ENCODE measurements at places on chromosomes 6 and 20.

DNA sequence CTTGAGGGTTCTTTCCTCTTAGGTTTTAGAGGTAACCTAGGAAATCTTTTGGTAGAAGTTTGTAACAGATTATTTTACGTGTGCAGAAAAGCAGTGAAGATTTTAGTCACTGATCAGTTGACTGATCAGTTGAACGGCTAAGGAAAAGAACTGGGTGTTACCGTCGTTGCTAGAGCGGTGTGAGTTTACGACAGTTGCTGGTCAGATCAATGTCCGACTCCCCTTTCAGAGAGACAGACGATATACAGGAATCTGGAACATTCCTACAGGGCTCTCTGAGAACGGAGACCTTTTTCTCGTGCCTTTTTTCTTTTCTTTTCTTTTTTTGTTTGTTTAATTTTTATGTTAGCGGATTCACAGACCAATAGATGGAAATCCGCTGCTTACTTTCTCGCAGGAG is 132.1 kb upstream of the ZNF184 start:
- peak; percentile 50 for DNase-seq

GRCh38 chr20:44151621-44152416 is 35.2 kb downstream of the JPH2 start:
- DNase-seq, result no peak

DNA sequence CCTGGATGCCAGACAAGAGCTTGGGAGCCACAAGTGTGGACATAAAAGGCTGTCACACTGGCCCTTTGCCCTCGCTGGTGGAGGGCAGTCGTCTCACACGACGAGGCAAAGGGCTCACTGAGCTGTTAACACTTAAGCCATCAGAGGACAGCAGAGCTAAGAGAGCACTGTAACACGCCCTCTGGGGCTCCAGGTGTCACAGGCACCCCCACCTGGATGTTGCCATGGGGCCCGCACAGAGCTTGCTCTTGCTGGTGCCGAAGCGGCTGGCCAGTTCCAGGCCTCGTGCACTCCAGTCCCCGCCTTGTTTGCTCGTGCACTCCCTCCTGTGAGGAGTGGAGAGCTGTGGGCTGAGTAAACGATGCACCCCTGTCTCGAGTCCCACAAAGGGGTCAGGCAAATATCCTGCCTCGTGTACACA is 37.4 kb downstream of the SLC35D3 start:
- DNase-seq, result no peak

DNA sequence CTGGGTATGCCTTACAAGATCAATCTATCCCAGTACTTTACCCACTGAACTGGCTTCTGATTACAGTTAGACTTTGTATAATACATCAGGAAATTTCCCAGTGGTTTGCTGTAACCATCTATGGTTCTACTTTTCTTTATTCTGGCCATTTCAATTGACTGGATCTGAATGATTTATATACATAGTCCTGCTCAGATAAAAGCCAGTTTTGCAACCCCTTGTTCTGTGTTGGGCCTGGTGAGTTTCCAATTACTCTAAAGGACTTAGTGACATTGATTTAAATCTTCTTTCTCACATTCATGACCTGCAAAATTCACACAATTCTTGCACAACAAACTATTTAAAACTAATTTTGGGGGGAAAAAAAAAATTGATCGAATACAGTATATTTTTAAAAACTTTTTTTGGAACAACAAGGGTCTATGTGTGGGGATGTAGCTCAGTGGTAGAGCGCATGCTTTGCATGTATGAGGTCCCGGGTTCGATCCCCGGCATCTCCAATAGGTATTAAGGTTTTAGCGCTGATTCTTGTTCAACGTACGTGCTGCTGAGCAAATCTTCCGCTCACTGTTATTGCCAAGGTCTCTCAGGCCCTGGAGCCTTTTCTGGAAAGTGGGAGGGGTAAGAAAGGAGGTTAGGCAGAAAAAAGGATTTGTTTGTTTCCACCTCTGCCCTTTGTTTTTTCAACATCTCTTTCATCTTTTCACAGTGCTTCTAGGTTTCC is 117.5 kb downstream of the GPX5 start:
- peak; percentile 29 for DNase-seq

GRCh38 chr6:110933912-110934311 is 24.6 kb upstream of the GTF3C6 start:
- DNase-seq, result no peak

DNA sequence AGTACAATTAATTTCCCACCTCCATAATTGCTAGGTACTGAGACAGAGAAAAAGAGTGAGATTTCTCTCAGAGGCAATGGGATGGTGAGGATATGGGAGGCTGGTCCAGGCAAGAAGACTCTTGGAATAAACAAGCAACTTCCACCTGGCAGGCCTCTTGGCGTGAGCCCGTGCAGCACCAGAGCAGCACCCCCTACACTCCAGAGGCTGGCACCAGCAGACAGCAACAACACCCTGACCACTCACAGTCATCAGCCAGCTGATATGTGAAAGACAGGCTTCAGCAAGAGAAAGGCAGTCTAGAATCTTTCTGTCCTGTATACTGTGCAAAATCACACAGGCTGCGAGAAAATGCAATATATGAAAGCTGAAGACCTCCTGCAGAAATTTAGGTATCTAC is 59.7 kb downstream of the KIF13A start:
- no peak for DNase-seq

- DNase-seq, result no peak
These were observed 233.7 kb upstream of the ARID1B start for GRCh38 chr6:156543431-156543830.

DNA sequence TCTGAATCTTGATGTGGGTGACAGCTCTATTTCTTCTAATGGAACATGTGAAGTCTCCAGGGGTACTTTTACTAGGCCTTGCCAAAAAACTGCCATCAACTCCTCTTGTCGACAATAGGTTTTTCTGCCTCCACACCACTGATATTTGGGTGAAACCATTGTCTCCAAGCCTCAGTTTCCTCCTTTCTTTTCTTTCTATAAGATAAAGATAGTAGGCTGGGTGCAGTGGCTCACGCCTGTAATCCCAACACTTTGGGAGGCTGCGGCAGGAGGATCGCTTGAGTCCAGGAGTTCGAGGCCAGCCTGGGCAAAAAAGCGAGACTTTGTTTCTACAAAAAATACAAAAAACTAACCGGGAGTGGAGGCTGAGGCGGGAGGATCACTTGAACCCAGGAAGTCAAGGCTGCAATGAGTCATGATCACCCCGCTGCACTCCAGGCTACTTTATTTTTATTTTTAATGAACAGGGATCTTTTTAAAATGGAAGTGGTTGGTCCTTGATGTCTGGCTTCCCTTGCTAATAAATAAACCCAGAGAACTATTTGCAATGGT is 159.9 kb upstream of the TNFAIP3 start:
- no peak for DNase-seq

DNA sequence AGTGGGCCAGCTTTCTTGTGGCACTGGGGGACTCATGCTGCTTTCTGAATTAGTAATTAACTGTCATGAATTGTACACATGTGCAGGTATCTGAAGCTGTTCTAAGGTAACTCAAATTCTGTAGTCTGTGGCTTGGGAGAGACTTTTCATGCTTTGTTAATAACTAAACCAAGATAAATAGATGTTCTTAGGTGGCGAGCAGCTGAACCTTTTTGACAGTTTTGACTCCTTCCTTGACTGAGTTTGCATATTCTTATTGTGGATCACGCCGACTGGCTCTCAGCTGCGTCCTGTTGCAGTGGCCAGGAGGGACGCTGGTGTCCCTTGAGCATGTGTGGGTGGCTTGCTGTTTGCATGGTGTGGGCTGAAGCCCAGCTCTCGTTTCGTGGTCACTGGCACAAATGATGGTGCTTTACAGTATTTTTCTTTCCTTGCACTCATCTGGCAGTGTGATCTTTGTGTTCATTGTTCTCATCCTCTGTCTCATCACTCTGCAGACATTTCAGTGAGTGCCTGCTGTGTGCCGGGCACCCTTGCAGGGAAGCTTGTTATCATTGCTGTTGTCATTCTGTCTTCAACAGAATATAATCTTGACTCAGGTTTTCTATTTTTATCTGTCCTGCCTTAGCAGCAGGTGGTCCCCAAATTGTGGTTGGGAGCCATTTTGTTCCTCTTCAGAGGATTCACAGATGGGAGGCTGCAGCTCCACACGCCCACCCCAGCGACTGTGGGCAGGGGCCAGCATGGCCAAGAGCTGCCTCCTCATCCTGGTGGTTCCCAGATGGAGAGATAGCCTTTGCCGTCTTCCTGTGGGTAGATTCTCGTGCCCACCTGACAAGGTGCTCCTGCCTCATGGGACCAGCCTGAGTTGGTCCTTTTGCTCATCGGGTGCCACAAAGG is 39.6 kb downstream of the DUSP22 start:
- DNase-seq, result no peak

GRCh38 chr6:25359191-25359861 is 80.2 kb downstream of the CARMIL1 start:
- peak; percentile 65 for DNase-seq

DNA sequence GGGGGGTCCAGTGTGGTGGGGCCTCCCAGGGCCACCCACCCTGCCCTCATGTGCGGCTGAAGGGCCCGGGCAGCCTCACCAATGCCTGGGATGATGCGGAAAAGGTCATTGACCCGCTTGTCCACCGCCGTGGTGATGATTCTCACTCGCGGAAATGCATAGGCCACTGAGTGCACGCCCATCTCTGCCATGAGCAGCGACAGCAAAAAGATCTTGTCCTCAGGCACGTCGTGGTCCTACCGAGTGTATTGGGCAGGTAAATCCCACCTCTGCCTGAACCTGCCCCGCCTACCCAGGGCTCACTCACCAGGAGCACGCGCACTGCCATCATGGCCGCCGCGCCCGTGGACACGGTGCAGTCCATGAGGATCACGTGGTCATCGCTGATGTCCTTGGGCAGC is 16.1 kb downstream of the UCKL1 start:
- DNase-seq, result no peak

GRCh38 chr6:99458319-99458718 is 33.2 kb upstream of the PNISR start:
- peak; percentile 48 for DNase-seq

DNA sequence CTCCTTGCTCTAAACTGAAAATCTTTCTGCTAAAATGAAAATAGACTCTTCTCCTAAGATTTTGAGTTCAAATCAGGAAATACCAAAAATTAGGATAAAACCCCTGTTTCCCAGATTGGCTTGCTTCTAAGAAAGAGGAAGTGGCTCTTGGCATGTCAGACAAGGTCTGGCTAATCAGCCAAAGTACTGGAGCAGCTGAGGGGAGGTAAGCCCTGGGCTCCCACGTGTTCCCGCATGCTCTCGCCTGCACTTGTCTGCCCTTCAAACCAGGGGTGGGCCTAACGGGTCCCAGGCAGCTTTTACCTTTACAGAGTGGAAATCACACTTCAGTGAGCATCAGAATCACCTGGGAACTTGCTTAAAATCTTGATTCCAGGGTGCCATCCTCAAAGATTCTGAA is 43.2 kb upstream of the GABRR1 start:
- DNase-seq, result no peak

DNA sequence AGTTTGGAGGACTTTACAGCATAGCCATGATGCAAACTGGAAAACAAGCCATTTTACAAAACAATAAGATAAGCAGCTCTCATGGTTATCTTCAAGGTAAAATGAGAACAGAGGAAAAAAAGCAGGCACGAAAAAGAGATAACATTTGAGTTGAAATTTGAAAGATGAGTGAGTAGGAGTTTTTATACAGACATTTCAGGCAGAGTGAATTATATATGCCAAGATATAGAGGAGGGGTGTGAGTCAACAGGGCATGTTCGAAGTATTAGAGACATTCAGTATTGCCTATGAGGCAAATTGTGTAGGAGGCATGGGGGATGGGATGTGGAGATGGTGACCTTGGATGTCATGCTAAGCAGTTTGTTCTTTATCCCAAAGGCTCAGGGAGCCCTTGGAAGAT is 240.5 kb upstream of the MAN1A1 start:
- DNase-seq, result no peak

GRCh38 chr6:34374069-34374468 is 18.4 kb downstream of the NUDT3 start:
- DNase-seq, result no peak

GRCh38 chr6:140204154-140204553 is 829.7 kb upstream of the CITED2 start:
- no peak for DNase-seq

- DNase-seq, result no peak
These were observed 86.2 kb upstream of the GPR6 start for GRCh38 chr6:109891924-109892323.

DNA sequence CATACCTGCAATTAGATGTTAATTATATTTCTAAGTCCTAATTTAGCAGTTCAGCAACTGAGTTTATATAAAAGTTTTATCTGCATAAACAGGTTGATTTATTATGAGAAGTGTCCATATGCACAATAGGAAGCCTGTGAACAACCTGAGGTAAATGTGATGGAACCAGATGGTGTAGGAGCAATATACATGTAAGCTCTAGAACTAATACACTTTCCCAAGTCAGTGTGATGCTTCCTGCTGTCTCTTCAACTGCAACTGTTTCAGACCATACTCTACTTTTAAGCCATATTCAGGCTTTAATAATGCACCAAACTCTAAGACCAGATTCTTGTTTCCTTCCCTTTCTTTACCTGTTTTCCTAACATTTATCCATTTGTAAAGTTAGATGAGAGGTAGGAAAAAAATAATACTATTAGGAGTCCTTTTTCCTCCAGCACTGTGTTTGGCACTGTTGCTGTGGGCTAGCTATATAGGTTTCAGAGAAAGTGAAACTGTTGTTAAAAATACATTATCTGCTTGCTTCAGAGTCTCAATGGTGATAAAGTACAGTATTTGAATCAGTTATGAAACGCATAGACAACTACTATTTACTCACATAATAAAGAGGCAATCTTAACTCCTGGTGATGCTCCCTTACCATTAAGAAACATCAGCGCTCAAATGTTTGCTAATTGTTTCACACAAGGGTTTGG is 1009.3 kb downstream of the GRIK2 start:
- no peak for DNase-seq

DNA sequence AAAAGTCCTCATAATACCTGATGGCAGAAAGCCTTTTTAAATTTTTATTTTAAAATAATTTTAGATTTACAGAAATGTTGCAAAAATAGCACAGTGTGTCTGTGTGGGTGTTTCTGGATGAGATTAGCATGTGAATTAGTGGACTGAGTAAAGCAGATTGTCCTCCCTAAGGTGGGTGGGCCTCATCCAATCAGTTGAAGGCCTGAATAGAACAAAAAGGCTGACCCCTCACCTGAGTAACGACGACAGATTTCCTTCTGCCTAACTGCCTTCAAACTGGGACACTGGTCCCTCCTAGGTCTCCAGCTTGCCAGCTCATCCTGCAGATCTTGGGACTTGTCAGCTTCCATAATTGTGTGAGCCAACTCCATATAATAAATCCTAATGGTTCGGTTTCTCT is 54.2 kb downstream of the FAXC start:
- no peak for DNase-seq

GRCh38 chr6:141394565-141395051 is 738.1 kb upstream of the GJE1 start:
- no peak for DNase-seq

- DNase-seq, result no peak
These were observed 7.7 kb downstream of the RRP36 start for GRCh38 chr6:43029120-43029519.

- DNase-seq, result no peak
These were observed 47.0 kb upstream of the PCSK2 start for GRCh38 chr20:17179840-17180239.

- no peak for DNase-seq
These were observed 2.7 kb downstream of the ADAM33 start for GRCh38 chr20:3678856-3679720.

GRCh38 chr20:37395921-37396415 is 50.0 kb downstream of the SRC start:
- no peak for DNase-seq
